ENCODE measurements at places on chromosomes 13 and 19. TPM values are rescaled to one million over a fixed set of nuclear protein-coding genes. Genes with fewer than 3 reads are reported as not detected.

DNA sequence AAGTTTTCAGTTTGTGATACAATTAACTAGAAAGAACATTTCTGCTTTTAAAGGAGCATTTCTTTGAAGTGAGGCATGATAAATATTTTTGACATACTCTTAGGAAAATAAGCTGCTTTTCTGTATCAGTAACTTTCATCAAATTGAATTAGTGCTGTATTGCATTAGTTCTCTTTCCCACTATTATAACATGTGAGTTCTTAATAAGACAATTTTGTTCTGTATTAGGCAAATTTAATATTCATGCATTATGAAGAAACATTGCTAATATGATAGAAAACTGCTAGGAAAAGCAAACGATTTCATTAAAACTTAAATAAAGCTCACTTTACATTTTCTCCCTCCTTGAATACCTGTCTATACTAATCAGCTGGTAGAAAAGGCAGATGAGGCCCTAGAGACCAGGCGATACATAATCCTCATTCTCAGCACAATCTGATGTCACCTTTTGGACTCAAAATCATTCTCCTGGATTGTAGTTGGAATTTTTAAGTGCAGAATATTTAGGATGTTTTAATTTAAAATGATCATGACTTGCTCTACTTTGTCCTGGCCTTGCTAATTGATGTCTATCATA, 1636.8 kb downstream of the PCDH9 start:
- no peak for DNase-seq

DNA sequence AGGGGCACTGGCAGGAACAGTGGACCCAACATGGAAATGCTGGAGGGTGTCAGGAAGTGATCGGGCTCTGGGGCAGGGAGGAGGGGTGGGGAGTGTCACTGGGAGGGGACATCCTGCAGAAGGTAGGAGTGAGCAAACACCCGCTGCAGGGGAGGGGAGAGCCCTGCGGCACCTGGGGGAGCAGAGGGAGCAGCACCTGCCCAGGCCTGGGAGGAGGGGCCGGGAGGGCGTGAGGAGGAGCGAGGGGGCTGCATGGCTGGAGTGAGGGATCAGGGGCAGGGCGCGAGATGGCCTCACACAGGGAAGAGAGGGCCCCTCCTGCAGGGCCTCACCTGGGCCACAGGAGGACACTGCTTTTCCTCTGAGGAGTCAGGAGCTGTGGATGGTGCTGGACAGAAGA, 4.1 kb downstream of the KLK2 start:
- DNase-seq: no peak

- DNase-seq: no peak
Measured at GRCh38 chr19:13461536-13461935, 44.7 kb downstream of the CACNA1A start.

Gene NCR1
- total RNA-seq: not detected

Gene CD37
- not detected for total RNA-seq

All from myocyte (in vitro differentiated cells).